Putamen (tissue), 1 donor: ENCODE measurements at places on chromosomes 12 and 14.

DNA sequence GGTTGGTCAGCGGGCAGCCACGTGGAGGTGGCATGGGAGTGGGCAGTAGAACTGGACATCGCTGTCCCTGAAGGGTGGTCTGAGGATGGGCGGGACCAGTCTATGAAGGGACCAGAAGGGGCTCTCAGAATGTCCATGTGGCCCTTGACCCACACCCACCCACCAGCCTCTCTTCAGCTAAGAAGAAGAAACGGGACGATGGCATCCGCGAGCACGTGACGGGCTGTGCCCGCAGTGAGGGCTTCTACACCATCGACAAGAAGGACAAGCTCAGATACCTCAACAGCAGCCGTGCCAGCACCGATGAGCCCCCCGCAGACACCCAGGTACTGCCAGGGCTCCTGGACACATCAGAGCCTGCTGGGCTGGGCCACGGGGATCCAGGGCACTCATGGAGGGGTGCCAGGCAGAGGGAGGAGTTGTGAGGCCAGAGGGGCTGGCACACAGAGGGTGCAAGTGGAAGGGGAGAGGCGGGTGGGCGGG lies 21.3 kb downstream of the SETD1B start:
- DNase-seq = no peak

DNA sequence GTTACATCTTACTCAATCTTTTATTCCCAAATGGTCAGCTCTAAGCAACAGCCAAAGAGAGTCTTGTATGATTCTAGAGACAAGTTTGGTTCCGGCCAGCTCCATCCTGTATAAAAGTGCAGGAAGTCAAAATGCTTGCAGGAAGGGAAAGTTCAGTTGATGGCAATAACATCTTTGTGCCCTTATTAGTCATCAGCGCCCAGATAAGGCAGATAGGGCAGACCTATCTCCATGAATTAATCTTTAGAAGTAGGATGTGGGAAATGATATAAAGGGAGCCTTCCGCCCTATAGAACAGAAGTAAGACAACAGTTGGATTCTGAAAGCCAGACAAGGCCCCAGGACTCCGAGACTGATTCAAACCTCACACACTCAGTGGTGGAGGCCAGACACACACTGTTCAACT lies 6.4 kb downstream of the GNS start:
- no peak for DNase-seq

GRCh38 chr12:49750027-49750995 lies 9.0 kb downstream of the TMBIM6 start:
- no peak for DNase-seq

DNA sequence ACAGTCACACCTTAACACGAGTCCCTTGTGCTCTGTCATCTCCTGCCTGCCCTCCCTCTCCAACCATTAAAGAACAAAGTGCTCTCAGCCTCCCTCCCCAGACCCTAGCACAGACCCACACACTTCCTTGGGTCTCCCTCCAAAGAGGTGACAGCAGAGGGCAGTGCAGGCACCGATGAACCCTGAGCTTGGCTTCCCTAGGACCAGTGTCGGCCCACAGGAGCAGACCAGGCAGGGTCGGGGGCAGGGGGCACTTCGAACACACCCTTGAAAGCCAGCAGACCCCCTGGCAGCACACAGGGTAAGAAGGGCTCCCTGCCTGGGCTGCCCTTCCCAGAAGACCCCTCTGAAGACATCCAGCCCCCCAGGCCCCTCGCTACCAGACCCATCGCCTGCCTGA lies 7.0 kb downstream of the CDK2AP1 start:
- no peak for DNase-seq

DNA sequence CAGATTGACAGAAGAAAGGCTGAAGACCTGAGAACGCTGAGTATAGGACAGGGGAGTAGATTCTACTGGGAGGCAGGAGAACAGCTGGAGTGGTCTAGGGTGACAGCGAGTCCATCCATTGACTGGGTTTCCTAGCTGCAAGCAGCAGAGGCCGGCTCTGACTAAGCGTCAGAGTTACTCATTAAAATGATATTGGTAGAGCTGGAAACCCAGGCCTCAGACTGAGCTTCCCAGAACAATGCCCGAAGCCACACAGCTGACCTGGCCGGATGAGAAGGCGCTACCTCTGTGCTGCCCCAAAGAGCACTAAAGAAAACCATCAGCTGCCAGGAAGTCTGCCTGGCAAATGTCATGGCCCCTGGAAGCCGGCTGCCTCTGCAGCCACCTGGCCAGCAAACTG lies 78.5 kb upstream of the FZD10 start:
- no peak for DNase-seq

- DNase-seq = no peak
Observed at GRCh38 chr12:57744194-57744776, 554 bp upstream of the TSPAN31 start.

DNA sequence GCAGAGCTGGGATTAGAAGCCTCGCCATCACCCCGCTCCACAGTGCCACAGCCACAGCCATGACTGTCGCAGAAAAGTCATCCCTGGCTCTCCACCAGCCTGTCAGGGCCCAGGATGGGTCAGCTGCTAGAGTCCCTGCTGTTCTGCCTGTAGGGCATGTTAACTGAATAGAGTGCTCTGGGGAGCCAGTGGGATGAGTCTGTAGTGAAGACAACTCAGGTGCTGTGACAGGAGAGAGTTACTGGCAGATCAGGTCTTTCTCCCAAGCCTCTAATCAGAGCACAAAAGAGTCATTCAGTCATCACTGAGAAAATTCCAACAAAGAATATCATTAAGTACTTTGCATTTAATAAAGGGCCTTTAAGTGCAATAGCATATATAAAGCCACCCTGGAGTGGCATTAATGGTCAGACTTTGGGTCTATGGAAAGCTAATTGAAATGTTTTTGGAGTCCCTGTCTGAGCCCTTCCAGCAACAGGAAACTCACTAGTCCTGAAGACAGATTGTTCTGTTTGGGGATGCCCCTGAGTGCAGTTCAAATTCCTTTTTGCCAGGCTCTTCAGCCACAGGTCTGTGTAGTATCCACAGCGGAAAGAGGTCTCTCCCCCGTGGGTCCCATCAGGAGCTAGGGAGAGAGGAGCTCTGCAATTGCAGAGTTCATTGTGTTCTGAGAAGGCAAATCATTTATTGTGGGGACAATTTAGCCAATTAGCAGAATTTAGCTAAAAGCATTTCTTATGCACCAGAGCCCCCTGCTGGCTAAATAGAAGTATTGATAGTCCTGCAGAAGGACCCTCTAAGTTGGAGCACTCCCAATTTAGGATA lies 45.2 kb upstream of the C14orf132 start:
- DNase-seq = peak; percentile 61

GRCh38 chr14:95544588-95544987 lies 9.7 kb downstream of the GLRX5 start:
- DNase-seq = no peak

DNA sequence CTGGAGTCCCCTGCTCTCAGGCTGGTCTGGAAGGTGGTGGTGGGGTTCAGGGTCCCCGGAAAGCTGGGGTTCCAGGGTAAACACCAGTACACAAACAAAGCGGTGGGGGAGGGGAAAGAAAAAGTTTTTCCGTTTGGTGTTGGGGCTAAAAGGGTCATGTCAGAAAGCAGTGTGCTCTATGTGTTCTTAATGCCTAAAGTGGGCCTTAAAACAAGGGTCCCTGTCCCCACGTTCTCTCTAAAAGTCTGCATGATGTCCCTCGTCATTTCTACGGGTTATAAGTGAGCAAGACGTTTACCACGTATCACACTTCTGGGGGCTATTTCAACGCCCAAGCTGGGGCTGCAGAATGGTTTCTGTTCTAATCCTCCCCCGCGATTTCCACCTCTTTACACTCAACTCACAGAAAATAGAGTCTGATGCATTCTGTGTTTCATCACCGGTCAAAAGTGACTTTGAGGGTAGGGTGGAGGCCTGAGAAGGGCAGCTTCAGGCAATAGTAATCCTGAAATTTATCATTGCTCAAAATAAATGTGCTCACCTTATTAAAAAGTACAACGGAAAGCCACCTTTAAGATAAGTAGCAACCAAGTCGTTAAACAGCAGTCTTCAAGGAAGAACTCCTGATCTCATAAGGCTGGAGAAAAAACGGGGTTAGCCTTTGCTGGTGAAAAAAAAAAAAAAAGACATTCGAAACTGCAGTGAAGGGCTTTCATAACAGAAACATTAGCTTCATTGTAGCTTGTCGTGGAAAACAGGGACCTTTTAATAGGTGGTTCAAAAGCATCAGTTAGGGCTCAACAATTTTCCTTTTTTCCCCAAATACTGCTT lies 63.9 kb upstream of the PTGR2 start:
- no peak for DNase-seq

GRCh38 chr12:42145197-42145549 lies 499 bp upstream of the GXYLT1 start:
- DNase-seq = no peak

DNA sequence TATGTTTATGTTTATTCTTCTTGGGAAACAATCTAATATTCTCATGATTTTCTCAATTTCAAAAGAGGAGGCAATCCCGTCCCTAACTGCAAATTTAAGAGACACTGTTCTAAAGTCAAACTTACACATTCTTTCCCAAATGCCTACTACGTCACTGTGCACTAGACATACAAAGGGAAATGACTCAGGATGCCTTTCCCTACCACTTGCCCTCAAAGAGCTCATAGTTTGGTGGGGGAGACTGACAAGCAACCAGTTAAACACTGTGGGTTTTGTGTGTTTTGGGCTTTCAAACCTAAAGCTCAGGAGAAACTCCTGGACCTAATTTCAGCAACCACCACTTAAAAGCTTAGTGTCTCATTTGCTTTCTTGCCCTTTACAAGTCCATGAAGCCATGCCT lies 58.4 kb downstream of the ATP2B1 start:
- no peak for DNase-seq

GRCh38 chr12:44476683-44477082 lies 399.4 kb downstream of the NELL2 start:
- no peak for DNase-seq

DNA sequence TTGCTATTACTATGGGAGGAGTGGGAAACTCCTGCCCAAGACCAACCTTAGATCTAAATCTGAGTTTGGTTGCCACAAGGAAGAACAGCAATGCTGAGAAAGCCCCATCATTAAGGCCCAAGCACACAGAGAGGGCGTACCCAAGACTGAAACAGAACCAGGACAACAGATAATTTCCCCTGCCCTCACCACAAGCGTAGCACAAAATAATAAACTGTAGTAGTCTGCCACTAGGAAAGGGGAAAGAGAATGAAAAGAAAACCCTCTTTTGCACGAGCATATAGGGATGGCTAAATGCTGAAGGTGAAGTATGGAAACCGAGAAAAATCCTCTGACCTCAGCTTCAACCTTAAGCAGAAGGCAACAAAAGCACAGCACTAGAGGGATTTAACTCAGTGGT lies 76.5 kb upstream of the DHRS4 start:
- no peak for DNase-seq

GRCh38 chr12:1855241-1855640 lies 34.9 kb downstream of the LRTM2 start:
- DNase-seq = no peak

GRCh38 chr12:101045486-101046464 lies 164.3 kb downstream of the SLC5A8 start:
- DNase-seq = no peak

DNA sequence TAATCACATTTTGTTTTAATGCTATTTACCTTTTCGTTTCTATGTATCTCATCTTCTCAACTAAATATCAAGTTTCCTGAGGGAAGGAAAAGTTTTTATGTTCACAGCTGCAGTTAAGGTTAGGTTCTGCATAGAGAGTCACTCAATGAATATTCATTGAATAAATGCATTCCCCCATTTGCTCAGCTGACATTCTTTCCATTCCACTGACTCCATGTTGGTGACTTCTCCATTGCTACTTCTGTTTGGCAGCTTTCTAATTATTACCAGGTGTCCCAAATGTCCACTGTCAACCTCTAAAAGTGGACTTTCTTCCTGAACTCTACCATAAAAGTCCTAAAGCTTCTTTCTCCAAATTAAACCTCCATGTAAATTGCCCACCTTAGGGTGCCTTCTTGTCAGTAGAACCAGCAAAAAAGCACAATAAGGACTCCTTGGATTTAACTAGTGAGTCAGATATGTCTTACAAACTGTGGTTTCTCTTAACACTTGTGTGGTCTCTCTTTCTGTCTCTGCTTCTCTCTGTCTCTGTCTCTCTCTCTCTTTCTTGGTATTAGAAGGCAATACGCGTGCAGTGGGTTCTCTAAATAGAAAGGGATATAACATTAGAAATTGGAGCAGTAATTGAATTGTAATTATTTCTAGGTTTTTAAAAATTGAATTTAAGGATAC lies 85.9 kb downstream of the TMEM117 start:
- DNase-seq = no peak

GRCh38 chr14:50804181-50804721 lies 26.7 kb downstream of the NIN start:
- no peak for DNase-seq

- no peak for DNase-seq
Observed at GRCh38 chr12:106248846-106249371, 1.1 kb upstream of the CKAP4 start.

- DNase-seq = no peak
Observed at GRCh38 chr12:30023186-30023585, 239.4 kb upstream of the TMTC1 start.

DNA sequence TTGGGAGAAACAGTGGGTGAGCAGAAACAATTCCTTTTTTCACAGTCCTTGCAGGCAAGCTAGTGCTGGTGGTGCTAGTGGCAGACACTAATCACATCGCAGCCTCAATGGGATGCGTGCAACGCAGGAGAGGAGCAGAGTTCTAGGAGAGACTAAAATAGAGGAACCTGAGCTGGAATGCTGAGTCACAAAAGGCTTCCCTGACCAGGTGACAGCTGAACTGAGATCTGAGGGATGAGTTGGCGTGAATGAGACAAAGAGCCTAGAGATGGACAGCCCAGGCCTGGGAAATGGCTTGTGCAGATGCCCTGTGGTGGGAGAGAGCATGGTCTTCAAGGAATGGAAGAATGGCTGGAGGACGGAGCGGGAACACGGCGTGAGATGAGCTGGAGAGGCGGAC lies 25.8 kb downstream of the ACADS start:
- no peak for DNase-seq

GRCh38 chr12:104643819-104644669 lies 187.3 kb downstream of the CHST11 start:
- DNase-seq = no peak

DNA sequence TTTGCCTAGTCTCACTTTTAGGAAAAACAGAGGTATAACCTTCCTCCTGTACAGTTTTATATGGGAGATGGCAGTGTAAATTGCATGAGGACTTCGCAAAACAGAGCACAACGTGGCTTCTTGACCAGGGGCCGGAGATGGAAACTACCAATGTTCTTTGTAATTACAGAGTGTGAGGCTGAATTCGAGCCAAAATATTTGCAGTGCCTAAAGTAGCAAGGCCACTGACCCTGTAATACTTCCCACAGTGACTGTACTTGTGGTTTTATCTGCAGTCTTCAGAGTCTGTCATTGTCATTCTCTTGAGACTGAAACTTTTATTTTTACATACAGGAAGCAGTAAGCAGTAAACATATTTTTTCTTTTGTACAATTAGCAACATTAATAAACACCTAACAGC lies 98.9 kb downstream of the RERG start:
- DNase-seq = no peak

DNA sequence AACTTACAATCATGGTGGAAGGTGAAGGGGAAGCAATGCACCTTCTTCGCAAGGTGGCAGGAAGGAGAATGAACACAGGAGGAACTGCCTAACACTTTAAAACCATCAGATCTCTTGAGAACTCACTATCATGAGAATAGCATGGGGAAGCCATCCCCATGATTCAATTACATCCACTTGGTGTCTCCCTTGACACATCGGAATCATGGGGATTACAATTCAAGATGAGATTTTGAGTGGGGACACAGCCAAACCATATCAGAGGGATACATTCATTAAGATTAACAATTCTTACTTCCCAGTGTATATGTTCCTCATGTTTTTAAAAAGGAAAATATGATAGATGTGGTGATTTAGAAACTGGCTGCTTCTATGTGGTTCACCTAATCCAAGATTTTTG lies 117.9 kb downstream of the PDE3A start:
- DNase-seq = peak; percentile 49

GRCh38 chr12:11755302-11755930 lies 105.9 kb downstream of the ETV6 start:
- no peak for DNase-seq
